ENCODE measurements at places on chromosomes 2 and 18.

DNA sequence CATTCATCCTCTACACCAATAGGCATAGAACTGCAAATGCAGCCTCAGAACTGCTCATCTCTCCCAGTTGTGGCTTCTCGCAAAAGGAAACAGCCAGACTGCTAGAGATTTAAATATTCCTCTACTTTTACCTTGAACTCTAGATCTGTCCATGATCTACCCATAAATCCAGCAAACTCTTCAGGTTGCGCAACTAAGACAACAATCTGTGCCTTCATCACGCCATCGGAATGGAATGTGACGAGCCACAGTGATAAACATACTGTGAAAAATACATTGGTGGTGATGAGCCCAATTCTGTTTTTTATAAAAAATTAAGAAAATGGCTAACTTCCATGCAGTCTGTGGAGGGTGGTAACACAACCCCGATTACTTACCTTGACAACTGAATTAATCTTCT lies 626.7 kb downstream of the LRRTM4 start:
- no peak for DNase-seq

DNA sequence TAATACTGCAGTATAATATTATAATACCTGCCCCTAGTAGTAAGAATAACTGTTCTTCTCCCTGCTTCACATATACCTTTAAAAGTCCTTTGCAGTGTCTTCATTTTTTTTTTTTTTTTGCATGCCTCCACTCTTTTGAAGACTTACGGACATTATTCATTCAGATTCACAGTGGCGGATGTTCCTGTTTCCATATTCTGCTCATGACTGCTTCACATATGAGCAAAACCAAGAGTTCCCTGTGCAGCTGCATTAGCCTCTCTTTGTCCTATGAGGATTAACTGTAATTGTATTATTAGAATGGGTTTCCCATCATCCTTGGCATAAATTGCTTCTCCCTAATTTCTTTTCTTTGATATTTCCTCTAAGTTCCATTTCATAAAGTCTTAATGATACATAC lies 12.8 kb downstream of the IL18RAP start:
- DNase-seq = no peak

DNA sequence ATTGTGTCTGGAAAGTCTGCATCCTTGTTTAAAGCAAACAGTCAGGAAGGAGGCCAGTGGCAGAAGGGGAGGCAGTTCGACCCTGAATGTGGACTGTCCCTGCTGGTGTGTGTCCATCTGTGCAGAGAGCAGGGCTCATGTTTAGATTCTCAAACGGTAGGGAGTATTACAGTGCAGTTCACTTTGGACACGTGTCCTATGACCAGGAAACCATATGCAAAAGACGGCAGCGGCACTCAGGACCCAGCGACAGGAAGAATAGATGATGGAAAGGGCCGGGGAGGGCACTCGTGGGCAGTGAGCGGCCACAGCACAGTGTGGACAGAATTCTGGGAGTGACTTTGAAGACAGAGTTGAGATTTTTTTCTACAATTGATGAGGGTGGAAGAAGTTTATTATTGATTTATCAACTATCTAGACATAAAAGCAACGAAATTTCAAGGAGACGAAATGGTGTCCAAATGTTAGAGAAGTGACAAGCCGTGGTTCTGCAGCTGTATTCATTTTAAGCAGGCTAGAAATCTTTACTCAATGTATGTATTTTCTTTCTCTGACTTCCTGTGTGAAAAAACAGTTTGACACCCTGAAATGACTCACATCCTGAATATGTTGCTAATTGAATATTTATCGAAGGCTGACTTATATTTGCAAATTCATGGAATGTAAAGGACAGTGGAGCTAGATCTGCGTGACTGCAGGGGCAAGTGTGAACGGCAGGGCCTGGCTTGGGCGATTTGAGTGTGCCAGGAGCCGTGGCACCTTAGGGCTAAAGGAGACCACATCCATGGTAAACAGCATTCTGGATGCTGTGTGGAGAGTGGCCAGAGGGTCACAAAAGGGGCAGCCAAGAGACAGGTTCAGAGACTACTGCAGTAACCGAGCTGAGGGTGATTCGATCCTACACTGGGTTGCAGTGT lies 214.2 kb downstream of the PTGR3 start:
- DNase-seq = no peak

DNA sequence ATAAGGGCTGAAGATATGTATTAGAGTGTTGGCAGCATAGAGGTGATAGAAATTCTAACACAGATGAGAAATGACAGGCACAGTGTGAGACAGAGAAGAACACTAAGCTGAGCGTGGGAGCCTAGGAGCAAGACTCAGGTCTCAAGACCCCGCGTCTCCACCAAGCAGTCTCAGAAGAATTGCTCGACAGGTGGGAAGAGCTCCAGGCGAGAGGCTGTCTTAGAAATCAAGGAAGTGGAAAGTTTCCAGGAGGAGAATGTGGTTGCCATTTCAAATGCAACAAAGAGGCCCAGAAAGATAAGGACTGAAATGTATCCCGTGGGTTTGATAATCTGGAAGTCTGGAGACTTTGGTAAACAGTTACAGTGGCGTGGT lies 31.5 kb upstream of the CAB39 start:
- DNase-seq = no peak

DNA sequence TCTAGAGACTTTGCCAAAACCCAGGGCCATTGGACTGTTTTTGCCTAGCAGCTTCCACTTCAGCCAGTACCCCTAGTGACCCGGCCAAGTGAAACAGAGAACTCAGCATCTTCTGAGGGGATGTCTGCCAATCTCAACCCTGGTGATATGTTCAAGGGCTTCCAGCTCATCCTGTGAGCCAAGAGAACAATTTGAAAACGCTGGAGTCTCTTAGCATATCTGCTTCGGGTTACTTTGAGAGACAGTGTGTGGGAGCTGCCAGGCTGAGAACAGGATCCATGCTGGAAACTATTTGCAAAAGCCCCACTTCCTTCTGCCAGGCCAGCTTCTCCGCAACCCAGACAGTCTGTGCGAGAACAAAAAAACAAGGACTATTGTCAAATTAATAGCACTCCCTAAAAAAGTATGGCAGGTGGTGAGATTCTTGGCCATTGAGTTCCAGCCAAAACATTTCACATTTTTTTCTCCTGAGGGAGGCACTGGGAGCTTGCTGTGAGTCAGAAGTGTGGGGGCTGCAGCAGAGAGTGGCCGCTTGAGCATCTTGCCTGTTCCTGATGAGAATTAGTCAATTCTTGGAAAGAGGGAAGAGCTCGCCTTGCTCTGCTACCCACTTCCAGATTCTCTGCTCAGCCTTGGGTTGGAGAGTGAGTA lies 395.6 kb upstream of the TRIB2 start:
- DNase-seq = no peak

GRCh38 chr2:122105877-122106206 lies 350.4 kb downstream of the TSN start:
- DNase-seq = no peak

DNA sequence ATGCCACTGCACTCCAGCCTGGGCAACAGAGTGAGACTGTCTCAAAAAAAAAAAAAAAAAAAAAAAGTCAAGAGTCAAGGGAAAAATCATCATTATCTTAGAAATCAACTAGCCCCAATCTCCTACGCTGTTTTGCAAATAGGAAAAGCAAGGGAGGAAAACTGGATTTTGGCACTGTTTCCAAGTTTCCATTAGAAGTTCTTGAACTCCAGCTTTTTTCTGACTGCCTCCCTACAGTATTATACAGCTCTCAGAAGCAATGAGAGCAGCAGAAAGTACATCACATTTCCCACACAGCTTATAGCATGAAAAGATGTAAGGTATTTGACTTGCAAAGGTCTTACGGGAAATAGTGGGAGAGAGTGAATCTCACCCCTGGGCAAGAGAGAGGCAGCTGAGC lies 127.8 kb downstream of the OSR1 start:
- no peak for DNase-seq

- no peak for DNase-seq
These were observed 108.3 kb downstream of the SPP2 start for GRCh38 chr2:234158812-234159211.

DNA sequence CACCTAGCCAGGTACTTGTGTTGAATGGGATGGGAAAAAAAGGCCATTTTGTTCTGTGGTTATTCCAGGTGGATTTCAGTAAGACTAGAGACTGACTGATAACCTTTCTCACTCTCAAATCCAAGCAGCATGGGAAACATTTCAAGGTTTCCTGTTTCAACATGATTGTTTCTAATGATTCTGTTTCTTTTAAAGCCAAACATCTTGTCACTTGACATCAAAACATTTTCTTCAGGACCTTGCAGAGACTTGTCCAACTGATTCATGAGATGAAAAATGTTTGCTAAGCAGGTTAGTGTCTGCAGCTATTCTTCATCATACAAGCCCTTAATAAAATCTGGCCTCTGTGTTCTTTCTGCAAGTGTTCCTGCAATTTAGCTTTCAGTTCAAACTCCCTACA lies 456.5 kb upstream of the CWC22 start:
- DNase-seq = no peak

GRCh38 chr2:127968610-127969339 lies 59.1 kb downstream of the SAP130 start:
- DNase-seq = no peak

GRCh38 chr18:35239314-35239713 lies 1.5 kb upstream of the ZNF397 start:
- no peak for DNase-seq

GRCh38 chr2:188276255-188276654 lies 15.4 kb upstream of the GULP1 start:
- no peak for DNase-seq

DNA sequence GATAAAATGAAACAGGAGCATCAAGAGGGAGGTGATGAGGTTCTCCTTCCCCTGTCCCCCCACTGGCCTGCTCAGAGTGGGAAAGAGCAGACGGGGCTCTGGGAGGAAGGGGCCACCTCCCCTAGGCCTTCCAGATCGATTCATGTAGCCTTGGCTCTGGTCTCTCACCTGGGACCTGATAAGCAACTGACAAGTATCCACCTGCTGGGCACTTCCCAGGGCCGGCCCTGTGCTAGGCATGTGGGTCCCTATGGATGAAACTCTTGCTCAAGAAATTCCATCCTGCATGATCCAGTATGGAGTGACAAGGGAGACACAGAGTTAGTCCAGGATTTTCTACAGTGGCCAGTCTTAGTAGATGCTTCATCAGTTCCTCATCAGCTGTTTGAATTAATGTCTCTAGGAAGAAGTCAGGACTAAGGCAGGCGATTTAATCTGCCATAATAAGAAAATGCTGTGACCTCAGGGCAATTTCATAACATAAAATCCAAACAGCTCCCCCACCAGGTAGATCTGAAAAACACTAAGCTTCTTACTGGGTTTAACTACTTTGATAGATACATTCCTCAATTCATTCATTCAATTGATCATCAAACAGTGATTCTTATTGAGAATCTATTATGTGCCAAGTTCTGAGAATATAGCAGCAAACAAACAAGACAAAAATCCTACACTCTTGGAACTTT lies 44.7 kb upstream of the ZFP36L2 start:
- DNase-seq = no peak

- no peak for DNase-seq
These were observed 49.7 kb downstream of the ARL4C start for GRCh38 chr2:234447189-234447588.

- DNase-seq = no peak
These were observed 1.2 kb upstream of the ZCCHC2 start for GRCh38 chr18:62521593-62521992.

DNA sequence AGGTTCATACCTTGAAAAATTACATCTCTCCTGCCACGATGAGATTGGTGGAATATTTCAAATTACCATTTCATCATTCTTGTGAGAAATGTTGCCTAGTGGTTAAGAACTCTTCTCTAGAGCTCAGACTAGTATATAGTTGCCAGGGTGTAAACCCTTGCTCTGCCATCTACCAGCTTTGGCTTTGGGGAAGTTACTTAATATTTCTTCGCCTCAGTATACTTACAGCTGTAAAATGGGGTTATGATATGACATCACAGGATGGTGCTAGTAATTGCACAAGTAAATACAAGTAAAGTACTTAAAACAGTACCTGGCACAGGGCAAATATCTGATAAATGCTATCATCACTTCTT lies 1.5 kb downstream of the SPOPL start:
- no peak for DNase-seq

DNA sequence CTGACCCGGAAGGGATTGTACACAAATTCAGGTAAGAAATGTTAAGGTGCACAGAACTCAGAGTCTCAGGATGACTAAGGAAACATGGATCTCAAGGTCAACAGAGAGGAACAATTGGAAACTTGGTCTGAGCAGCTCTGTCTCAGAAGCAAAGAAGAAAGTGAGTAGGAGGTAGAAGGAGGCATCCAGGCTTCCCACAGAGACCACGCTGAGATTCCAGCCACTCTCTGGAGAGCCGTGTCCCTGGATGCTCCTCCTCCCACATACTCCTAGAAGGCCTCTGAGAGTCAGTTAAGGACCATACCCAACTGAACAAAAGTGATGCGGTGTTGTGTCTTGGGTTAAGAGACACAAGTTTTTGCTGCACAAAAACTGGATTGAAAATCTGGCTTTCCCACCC lies 8.6 kb upstream of the PLB1 start:
- DNase-seq = no peak
